ENCODE measurements at places on chromosomes 5 and 9.

DNA sequence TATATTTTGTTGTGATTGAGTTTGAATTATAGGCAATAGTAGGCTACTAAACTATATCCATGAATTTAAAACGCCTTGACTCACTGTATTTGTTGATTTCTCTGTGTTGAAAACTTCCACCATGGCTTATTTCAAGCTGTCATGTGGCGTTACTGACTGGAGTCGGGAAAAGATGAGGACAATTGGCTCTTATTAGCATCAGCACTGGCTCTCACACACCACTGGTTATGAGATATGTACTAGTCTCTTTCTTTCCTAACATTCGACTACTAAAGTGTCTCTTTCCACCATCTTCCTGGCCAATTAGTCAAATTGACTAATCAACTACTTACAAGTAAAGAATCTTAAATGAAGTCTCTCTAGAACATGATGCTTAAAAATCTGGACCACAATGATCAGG, 9.1 kb upstream of the DAB2 start:
- peaks cover 11% of the 10 kb centered on the region for H3K27me3 ChIP-seq
- H3K27ac ChIP-seq, result no peak overlapping the region
- H3K4me3 ChIP-seq, result no peak overlapping the region
- no peak for DNase-seq
- no peaks in the 10 kb centered on the region for H3K36me3 ChIP-seq

- H3K27ac ChIP-seq, result no peak overlapping the region
- DNase-seq, result no peak
- H3K27me3 ChIP-seq, result no peaks in the 10 kb centered on the region
Observed at GRCh38 chr9:104386013-104386412, 118.0 kb upstream of the OR13F1 start.

DNA sequence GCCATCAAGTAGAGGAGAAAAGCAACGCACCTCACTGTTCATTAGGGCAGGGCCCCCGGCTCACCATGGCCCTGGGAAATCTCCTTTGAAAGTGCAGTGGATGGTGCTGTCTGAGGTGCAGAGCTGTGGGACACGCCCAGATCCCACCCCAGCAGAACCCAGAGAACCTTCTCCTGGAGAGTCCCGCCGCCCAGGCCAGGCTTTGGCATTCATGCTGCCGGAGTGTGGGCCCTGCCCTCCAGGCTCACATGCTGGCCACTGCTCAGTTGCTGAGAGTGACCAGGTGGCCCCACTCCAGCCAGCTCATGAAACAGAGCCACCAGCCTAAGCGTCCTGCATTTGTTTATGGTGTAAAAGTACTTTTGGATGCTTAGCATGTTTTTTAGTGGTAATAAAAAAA, 23.8 kb upstream of the LRRC14B start:
- DNase-seq, result no peak
- H3K36me3 ChIP-seq, result no peaks in the 10 kb centered on the region
- peaks cover 1% of the 10 kb centered on the region for H3K27me3 ChIP-seq
- H3K4me1 ChIP-seq, result no peaks in the 10 kb centered on the region

DNA sequence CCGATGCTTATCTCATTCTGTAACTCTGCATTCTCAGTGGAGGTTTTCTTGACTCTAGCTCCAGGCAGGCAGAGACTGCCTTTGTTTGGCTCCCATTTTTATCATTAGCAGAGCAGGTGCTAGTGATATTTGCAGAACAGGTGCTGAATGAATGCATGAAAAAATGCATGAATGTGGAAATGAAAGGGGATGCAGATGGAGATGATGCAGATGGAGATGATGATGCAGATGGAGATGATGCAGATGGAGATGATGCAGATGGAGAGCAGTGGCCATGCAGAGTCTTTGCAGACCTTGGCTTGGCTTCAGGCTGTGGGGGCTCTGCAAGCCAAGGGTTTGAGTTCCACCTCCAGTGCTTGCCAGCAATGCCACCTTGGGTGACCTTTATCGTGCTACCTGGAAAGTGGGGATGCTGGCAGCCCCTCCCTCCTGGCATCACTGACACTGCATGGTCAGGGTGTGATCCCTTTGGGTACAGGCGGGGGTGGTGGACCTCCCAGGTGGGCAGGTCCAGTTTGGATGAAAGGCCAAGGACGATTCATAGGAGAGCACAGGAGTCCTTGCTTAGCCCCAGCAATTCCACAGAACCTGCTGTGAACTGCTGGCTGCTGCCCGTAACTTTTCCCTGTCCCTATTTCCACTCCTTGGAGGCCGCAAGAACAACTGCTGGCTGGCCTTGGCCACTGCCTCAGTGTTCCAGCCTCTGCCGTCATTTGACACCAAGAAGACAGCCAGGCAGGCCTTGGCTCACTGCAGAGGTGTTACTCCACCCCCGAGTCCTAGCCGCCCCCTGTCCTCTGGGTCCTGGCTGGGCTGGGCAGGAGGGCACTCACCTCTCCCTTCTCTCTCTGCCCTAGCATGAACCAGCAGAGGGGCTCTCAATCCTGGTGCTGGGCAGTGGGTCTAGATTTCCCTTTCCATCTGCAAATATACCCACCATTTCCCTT, 33.0 kb downstream of the ERGIC1 start:
- peak overlapping the region; percentile 17 for H3K27ac ChIP-seq
- DNase-seq, result no peak
- no peak overlapping the region for H3K4me3 ChIP-seq
- H3K27me3 ChIP-seq, result no peaks in the 10 kb centered on the region
- H3K4me1 ChIP-seq, result peaks cover 29% of the 10 kb centered on the region
